ENCODE measurements at places on chromosomes 2 and 18. TPM values are rescaled to one million over a fixed set of nuclear protein-coding genes. Genes with fewer than 3 reads are reported as not detected.

DNA sequence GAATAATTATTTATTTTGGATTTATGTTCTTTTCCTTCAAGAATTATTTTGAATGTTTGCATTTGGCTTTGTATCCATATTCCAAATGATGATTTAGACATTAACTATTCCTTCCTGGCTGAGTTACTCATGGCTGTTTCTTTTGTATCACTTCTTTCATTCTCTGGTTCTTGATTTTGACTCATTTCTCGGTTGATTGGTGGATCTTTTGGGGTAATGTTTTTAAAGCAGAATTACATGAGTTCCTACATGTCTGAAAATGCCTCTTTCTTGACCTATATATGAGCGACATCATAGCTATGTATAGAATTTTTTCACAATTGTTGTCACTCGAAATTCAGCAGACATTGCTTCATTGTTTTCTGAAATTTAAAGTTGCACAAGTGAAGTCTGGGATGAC, 39.5 kb downstream of the CYP26B1 start:
- DNase-seq = no peak

DNA sequence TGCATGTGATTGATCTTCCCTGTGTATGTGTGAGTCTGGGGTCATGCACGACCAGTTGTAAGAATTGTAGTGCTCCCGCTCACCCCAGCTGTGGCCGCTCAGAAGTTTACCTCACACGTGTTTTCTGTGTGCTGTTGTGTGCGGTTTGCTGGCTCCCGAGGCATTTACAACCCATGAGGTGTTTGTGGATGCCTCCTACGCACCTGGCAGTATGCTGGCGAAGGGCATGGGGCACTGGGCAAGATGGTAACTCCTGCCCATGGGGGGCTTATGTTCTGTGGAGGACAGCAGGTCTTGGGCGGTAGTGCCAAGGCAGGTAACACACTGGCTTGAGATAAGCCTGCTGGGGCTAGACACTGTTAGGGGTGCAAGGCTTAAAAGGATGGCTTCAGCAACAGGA, 102.6 kb upstream of the HS6ST1 start:
- DNase-seq = no peak

- peak; percentile 86 for DNase-seq
Observed at GRCh38 chr2:51717312-51717711, 685.4 kb upstream of the NRXN1 start.

Gene SLC23A3
- total RNA-seq = 0.06 TPM

GRCh38 chr2:15614545-15615300, 23.1 kb downstream of the DDX1 start:
- DNase-seq = peak; percentile 3

Gene BCL11A
- 0.13 TPM for total RNA-seq

GRCh38 chr2:230230087-230230486, 4.6 kb downstream of the SP140 start:
- peak; percentile 58 for DNase-seq
